Brain pericyte (primary cell): ENCODE measurements at places on chromosomes 11 and 22.

DNA sequence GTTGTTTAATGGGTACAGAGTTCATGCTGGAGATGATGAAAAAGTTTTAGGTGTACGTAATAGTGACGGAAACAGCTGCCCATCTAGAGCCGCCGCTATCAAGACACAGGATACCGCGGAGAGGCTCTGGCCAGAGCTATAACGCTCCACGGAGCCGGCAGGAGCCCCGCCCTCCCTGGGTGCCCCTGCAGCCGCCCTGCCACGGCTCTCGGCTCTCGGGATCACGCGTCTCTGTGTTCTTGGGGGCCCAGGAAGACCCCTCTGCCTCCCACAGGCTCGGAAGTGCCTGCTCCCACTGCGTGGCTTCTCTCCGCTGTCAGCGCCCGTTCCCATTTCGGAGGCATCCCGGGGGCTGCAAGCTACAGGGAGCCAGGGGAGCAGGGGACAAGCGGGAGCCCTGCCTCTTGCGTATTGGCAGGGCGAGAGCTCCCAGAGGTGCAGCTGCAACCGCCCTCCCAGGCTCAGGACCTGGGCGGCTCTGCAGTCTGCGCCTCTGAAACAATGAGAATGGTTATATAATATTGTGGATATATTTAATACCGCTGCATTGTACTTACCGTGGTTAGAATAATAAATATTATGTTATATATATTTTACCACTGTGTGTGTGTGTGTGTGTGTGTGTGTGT is 13.7 kb downstream of the GLYATL2 start:
- no peak for DNase-seq

- DNase-seq: no peak
These were observed 1.0 kb upstream of the CCKBR start for GRCh38 chr11:6258571-6259081.

DNA sequence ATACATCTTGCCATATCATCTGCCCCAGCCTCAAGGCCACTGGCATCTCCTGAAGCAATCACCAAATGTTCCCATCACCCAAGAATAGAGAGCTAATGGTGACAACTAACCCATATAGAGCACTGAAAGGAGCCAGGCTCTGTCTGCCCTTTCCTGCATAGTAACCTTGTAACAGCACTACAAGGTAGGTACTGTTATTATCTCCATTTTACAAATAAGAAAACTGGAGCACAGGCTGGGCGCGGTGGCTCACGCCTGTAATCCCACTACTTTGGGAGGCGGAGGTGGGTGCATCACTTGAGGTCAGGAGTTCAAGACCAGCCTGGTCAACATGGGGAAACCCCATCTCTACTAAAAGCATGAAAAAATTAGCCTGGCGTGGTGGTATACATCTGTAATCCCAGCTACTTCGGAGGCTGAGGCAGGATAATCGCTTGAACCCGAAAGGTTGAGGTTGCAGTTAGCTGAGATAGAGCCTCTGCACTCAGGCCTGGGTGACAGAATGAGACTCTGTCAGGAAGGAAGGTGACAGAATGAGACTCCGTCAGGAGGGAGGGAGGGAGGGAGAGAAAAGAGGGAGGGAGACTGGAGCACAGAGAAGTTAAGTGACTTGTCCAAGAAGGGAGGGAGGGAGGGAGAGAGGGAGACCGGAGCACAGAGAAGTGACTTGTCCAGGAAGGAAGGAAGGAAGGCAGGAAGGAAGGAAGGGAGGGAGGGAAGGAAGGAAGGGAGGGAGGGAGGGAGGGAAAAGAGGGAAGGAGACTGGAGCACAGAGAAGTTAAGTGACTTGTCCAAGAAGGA is 2.2 kb downstream of the SLC35F2 start:
- DNase-seq: no peak

GRCh38 chr11:2751523-2752203 is 51.9 kb upstream of the KCNQ1OT1 start:
- DNase-seq: no peak

GRCh38 chr22:32539631-32540421 is 65.2 kb downstream of the FBXO7 start:
- DNase-seq: no peak

GRCh38 chr11:111305162-111305802 is 6.9 kb downstream of the POU2AF3 start:
- DNase-seq: no peak

- no peak for DNase-seq
These were observed 51.9 kb upstream of the ALX4 start for GRCh38 chr11:44361813-44362212.

DNA sequence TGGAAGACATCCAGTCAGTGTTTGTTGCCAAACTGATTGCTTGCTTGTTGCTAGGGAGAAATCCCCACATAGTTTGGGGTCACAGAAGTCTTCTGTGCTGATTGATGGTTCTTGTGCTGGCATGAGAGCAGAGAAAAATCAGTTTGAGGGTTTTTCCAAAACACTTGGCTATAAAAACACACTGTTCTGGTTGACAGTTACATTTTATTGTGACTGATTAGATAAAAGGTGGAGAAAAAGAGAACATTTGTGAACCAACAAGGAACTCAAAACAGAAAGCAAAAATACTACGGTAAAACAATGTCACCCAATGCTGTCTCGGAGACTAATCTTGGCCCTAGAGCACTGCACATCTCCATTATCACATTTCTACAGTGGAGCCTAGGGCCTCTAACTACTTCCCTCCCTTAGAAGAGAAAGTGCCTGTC is 14.4 kb upstream of the EIF4G2 start:
- DNase-seq: no peak

GRCh38 chr22:27609451-27609888 is 192.1 kb downstream of the MN1 start:
- no peak for DNase-seq

DNA sequence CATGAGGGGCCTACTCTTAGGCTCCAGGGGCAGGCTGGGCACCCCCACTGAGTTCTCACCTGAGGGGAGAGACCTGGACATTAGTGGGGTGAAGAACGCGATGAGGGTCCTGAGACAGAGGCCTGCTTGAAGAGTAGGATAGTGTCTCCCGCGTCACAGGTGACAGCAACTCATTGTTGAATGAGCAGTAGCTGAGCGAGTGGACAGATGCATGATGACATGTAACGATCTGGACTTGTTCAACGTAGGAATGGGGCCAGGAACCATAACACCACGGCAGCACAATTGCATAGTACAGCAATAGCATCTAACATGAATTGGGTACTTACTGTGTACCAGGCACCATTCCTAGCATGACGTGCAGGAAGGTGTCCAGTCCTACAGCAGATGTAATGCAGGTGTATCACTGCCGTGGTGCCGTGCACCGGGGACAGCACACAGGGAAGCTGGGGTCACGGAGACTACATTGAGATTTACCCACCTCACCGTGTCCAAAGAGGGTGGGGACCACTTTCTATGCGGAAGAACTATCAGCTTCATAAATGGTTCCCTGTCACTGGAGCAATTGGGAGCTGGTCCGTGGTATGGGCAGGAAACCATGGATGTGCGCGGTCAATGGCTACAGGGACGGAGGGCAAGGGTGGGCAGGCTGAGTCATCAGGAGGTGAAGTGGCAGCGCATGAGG is 1019.1 kb downstream of the TBC1D22A start:
- no peak for DNase-seq

DNA sequence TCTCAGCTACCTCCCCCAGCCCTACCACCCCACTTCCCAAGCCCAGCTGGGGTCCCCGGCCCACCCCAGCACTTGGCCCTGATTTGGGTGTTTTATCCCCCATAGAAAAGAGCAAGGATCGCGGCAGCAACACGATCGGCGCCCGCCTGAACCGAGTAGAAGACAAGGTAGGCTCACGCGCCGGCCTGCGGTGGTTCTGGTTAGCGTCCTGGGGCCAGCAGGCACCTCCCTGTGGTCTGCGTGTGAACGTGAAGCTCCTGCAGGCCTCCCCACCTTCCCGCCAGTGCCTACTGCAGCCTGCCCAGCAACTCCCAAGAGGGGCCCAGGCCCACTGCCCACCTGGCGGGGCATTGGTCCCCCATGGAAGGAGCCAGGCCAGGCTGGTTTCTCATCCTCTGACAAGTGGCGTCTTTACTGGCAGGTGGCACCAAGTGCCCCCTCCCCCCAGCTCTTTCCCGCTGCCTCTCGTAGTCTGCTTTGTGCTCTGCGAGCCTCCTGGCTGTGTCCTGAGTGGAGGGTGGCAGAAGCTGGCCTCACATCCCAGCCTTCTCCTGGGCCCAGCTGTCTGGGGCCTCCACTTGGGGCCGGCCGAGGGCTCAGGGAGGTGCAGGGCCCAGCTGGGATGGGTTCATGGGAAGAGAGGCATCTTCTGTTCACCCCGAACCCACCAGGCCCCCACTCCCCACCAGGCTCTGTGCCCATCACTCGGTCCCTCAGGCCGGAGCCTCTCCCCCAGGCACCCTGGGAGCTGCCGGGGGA is 78.3 kb upstream of the KCNQ1OT1 start:
- no peak for DNase-seq

DNA sequence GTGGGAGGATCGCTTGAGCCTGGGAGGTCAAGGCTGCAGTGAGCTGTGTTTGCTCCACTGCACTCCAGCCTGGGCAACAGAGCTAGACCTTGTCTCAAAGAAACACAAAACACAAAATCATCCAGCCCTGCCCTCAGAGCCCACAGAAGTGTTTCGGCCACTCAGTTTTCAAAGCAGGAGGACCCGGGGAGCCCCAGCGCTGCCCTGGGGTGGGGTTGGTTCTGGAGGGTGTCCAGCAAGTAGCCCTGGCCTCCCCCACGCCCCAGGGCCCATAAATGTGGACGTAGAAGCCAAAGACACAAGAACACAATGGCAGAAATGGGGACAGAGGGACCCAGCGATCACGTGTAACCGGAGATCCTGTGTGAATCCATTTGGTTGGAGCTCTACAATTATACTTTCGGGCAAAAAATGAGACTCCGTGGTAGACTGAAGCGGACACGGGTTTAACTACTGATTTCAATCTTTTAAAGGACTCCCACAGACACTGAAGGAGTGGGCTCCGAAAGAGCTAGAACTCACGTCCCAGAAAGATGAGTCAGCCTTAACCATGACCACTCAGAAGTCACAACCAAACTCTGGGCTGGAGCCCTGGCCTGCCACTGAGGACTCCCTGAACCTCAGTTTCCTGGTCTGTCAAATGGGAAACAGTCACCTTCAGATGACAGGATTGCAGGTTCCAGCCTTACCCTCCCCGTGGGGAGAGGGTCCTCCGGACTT is 9.0 kb upstream of the CYTH4 start:
- no peak for DNase-seq
